HFF-Myc (cell line): ENCODE measurements at places on chromosomes 12 and 14.

- no peak for DNase-seq
These were observed 216.5 kb upstream of the RTL1 start for GRCh38 chr14:101119830-101120571.

DNA sequence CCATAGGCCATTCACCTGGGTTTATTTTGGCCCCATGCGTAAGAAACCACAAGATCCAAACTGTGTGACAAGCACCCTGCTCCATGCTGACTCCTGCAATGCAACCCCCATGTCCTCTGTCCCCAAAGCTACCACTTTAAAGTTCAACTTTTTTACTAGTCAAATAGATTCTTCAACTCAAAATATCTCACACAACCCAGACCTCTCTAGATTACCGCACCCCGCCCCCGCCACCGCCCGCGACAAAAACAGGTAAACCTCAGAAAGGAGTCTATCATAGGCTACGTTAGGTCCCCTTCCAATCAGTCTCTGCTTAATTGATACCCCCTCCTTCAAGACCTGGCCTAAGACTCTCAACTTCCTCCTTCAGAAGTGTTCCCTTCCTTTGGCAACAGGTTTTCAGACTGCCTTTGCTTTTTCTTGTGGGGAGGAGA, 2.2 kb downstream of the ZFP36L1 start:
- DNase-seq = no peak

DNA sequence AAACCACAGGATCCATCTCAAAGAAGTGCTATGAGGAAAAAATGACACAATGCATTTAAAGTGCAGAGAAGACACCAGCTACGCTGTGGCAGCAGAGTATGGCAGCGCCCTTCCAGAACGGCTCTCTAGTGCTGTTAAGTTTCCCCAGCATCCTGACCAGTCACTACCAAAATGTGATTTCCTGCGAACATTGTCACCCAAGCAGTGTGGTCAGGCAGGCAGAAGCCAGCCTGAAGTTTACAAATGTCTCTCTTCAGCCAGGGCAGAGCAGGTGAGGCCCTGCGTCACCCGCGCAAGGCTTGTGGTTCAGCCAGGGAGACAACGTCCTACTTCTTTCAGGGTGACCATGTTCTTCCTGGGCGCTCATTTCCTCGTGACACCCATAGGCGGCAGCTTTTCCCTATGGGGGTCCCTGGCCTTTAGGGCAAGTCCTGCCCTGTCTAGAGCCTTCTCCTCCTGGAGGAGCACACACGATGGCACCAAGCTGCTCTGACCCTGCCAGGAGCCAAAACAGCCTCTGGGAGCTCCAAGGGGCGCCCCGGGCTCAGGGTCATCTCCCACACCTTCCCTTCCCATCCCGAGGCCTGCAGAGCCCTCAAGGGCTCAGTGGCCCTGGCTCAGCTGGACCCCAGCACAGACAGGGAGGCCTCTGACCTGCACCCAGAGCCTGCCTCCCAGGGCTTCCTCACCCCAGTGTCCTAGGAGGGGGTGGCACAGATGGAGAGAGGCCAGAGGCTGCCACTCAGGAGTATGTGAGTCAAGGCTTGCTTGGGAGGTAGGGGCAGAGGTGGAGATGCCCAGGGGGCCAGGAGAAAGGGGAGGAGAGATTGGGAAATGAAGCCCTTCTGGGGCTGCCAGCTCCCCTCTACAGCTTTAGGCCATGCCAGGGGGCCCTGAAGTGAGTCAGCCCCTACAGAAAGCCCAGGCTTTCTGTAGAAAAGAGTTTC, 41.9 kb downstream of the PSMA6 start:
- no peak for DNase-seq

DNA sequence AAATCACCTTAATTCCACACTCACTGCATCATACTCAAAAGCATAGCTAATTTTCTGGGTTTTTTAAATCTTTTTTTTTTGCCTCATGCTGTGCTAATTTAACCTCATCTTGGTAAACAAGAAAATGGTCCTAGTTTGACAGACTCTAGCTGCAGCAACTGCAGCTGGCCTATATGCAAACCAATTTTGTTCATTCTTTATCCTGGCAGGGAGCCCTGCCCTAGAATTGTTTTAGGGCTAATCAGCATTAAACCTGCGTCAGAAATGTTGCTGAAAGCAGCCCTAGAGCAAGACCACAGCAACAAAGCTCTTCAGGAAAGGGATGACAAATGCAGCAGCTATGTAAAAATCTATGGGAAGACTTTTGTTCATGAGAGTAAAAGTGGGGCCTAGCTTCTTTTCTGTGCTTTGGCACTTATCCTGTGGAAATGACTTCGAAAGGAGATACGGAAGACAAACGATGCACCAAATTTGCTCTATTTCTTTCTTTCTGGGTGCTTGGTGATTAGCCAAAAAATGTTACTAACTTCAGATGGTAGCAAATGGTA, 72.2 kb downstream of the DENND5B start:
- DNase-seq = peak; percentile 95

- DNase-seq = peak; percentile 87
These were observed 10.4 kb downstream of the BEST3 start for GRCh38 chr12:69688471-69689427.

DNA sequence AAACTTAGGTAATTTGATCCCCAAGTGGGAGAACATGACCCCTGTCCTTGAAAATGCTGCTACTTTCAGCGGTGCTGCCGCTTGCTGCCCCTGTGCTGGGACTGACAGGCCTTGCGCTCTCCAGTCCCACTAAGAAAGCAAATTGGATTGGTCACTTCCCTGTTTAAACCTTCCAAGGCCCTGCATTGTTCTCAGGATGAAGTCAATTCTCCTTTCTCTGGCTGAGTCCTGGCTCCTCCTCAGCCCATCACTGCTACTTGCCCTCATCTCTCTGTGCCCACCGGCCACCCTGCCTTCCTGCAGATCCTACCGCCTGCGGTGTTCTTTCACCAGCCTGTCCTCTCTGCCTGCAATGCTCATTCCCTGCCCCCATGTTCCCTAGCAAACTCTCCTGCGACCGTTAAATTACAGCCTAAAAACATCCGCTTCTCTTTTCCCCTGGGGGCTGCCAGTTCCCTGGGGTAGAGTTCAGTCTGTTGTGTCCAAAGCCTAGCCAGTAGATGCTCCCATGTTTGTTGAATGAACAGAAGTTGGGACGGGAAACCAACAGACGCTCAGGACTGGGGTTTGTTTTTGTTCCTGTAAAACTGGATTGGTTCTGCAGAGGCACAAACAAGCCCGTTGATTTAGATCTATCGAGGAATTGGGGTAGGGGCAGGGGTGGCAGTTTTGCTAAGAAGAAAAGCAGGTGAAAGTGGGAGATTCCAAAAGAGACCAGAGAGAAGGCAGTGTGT, 127.3 kb upstream of the HIF1A start:
- no peak for DNase-seq

DNA sequence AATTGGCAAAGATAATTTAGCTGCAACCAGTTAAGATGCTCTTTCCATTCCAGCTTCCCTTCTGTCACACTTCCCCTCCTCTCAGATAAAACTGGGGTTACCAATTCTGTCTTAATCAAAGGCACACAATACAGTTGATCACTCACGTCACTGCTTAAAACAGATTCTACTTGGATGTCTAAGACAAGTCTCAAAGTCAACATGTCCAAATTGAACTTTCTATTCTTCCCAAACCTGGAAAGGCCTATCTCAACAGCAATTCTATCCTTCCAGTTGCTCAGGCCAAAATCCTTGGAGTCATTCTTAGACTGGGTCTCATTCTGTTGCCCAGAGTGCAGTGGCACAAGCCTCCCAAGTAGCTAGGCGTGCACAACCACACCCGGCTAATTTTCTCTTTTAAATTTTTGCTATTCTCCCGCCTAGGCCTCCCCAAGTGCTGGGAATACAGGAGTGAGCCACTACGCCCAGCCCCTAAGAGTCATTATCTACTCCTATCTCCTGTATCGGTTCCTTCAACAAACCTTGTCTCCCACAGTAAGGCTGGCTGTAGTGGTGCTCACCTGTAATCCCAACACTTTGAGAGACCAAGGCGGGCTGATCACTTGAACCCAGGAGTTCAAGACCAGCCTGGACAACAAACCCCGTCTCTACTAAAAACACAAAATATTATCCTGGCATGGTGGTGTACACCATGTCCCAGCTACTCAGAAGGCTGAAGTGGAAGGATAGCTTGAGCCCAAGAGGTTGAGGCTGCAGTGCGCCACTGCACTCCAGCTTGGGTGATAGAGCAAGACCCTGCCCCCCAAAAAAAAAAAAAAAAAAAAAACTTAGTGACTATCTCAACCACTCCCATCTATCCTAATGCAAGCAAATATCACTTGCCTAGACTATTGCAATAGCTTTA, 4.7 kb downstream of the RPS29 start:
- DNase-seq = no peak

- no peak for DNase-seq
These were observed 229.1 kb upstream of the PELI2 start for GRCh38 chr14:55889124-55889523.

GRCh38 chr12:53560912-53561589, 53.8 kb upstream of the NPFF start:
- no peak for DNase-seq
